ENCODE measurements at places on chromosomes 2 and 18. TPM values are rescaled to one million over a fixed set of nuclear protein-coding genes. Genes with fewer than 3 reads are reported as not detected.

Gene LYPD1
- polyA plus RNA-seq: not detected

Gene PDCL3
- polyA plus RNA-seq: 62.5 TPM

Gene ORC4
- 44.4 TPM for polyA plus RNA-seq

DNA sequence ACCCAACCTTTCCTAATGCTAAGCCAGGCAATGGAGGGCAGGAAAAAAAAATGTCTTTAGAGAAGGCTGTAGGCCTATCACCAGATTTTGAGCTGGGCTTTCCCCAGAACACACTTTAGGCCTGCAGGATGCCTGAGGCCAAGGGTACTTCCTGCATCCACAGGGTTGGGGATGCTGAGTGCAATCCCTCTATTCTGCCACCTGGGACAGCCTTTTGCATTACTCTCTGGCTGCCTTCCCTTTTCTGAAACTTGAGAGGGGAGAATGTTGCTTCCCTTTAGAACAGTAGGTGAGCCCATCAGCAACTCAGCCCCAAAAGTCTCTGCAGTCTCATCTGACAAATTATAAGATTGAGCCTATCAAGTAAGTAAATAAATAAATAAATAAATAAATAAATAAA is 195.2 kb downstream of the SLC8A1 start:
- DNase-seq: no peak

GRCh38 chr2:75998451-75998850 is 287.7 kb upstream of the GCFC2 start:
- DNase-seq: no peak

GRCh38 chr2:36486521-36487044 is 111.4 kb downstream of the FEZ2 start:
- DNase-seq: no peak

GRCh38 chr2:82803307-82803706 is 1655.8 kb downstream of the SUCLG1 start:
- no peak for DNase-seq

- DNase-seq: no peak
These were observed 37.9 kb downstream of the EHD3 start for GRCh38 chr2:31271851-31272267.

DNA sequence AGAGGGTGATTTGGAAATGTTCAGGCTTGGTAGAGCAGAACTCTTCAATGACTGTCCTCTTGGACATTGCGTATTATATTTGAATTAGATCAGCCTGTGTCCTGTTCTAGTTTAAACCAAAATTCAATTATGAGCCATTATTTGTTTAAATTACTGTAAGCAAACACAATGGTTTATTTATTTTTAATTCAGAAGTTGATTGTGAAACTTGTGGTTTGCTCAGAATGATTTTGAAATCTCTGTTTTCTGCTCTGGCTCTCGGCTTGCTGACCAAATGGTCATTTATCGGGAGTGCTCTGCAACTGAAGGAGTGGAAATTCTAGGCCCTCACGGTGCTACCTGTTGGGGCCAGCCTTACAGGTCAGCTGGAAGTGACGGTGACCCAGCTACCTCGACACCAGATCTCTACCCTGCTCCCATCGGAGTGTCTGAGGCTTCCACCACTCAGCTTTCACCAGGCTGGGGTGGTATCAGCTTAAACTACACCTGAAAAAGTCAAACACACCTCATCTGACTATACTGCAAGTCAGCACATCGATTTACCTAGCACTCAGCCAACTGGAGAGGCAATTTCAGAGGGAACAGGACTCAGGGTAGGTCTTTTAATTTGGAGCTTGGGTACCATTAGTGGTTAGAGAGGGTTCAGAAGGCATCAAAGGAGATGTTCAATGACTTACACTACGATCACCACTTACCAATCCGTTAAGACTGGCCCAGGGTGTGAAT is 36.8 kb upstream of the GPD2 start:
- DNase-seq: no peak

DNA sequence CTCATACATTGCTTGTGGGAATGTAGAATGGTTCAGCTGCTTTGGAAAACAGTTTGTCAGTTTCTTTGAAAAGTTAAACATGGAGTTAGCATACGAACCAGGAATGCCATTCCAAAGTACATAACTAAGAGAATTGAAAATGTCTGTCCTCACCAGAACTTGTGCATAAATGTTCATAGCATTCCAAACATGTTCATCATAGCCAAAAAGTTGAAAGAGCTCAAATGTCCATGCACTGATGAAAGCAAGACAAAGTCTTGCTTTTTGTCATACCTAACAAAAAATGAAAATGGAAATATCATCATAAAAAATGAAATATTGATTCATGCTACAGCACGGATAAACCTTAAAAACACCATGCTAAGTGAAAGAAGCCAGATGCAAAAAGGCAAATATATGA is 408.8 kb upstream of the UBE2E3 start:
- no peak for DNase-seq

DNA sequence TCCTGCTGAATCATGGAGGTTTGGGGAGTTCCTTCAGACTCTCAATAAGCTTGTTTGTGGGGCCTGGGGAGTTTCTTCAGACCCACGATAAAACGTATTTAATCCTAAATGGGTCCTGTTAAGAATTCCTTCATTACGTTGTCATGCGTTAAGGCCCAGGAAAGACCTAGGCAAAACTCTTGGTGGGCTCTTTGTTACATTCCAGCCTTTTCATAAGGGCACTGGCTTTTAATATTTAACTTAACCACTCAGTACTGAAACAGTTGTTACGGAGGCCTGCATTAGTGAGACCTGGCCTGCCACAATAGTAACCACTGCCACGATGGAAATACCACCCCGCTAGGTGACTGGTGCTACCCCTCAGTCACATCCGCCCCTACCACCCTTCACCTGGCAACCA is 17.5 kb upstream of the BIN1 start:
- no peak for DNase-seq

DNA sequence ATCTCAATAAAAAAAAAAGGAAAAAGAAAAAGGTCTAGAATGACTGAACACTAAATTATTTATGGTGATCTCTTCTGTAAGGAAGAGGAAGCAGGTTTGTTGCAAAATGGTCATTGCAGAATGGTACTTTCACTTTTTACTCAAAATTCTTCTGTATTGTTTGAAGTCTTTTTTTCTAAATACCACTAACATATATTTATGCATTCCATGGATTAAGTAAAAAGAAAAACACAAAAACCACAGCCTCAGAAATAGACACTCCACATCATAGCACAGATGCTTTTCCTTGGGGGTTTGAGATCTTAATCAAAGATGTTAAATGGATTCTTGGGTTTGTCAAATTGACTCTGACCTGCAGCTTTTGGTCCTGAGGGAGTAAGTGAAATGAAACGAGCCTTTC is 47.4 kb downstream of the RHOB start:
- DNase-seq: no peak

All from CD4-positive, CD25-positive, alpha-beta regulatory T cell (primary cell).